ENCODE measurements at places on chromosomes 16 and 17.

DNA sequence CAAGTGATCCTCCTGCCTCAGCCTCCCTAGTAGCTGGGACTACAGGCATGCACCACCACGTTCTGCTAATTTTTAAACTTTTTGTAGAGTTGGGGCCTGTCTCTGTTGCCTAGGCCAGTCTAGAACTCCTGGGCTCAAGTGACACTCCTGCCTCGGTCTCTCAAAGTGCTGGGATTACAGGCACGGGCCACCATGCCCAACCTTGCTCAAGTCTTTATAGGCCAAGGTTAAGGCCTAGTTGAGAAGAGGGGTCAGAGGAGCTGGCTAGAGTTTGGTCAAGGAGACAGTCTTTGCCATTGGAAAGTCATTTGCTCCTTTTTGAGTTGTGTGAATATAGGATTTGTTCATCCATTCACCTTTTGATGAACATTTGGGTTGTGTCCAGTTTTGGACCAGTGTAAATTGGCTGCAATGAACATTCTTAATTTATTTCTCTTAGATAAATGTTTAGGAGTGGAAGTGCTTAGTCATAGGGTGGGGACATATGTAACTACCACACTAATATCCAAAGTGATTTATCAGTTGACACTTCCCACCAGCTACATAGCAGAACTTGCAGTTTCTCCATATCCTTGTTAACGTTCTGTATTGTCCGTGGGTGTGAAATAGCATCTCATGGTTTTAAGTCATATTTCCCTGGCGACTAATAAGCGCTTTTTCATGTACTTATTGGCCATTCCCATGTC is 30.7 kb upstream of the ARHGAP17 start:
- peak; percentile 65 for DNase-seq

DNA sequence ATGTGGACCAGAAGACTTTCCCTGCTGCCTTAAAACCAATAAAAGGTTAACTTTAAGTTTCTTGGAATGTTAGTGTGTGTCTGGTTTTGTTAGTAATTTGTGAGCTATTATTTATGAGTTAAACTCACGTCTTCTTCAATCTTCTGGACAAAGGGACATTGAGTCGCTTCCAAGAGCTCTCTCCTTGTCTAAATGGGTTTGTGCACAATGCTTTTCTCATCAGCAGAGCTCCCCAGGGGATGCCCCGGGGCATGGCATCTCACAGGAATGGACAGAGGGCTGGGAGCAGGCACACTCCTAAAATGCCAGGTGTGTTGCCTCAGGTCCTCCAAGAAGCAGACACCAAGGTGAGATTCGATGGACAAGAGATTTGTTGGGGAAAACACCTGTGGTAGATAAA is 90.5 kb downstream of the RGS9 start:
- no peak for DNase-seq

- peak; percentile 18 for DNase-seq
Observed at GRCh38 chr16:20114356-20114755, 40.7 kb upstream of the GPR139 start.

GRCh38 chr16:85524630-85525419 is 88.3 kb upstream of the GSE1 start:
- DNase-seq: peak; percentile 35

- no peak for DNase-seq
Observed at GRCh38 chr17:4690745-4691144, 13.2 kb downstream of the PELP1 start.

GRCh38 chr17:19002805-19003542 is 1.6 kb downstream of the FAM83G start:
- DNase-seq: peak; percentile 85

All from ELR (cell line).